Inflammatory macrophage (primary cell): ENCODE measurements at places on chromosomes 11 and 22.

DNA sequence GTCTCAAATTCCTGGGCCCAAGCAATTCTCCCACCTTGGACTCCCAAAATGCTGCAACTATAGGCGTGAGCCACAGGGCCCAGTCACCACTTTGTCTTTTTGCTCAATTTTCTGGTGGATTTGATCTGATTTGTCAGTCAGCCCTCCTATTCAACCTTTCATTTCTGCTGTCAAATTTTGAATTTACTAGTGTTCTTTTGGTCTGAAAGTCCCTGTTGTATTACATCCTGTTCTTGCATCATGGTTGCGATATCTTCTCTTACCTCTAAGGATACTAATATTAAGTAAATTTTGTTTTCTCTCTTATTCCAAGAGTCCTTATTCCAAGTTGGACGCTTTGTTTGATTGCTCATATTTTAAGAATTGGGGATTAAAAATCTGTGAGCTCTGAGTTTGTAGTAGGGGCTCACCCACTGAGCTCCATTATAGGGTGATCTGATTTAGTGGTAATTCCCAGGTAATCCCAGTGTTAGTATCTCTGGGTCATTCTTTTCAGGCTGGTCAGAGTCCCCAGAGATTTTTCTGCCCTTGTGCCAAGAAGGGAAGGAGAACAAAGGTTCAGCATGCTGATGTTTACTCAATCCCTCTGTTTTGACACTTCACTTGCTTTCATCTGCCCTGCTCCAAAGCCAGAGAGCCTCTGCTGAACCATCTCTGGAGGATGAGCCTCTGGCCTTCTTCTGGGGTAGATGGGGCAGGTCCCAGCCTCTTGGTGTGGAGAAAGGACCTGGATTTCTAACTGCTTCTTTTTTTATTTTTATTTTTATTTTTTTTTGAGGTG is 10.0 kb downstream of the UPB1 start:
- peak; percentile 18 for DNase-seq

DNA sequence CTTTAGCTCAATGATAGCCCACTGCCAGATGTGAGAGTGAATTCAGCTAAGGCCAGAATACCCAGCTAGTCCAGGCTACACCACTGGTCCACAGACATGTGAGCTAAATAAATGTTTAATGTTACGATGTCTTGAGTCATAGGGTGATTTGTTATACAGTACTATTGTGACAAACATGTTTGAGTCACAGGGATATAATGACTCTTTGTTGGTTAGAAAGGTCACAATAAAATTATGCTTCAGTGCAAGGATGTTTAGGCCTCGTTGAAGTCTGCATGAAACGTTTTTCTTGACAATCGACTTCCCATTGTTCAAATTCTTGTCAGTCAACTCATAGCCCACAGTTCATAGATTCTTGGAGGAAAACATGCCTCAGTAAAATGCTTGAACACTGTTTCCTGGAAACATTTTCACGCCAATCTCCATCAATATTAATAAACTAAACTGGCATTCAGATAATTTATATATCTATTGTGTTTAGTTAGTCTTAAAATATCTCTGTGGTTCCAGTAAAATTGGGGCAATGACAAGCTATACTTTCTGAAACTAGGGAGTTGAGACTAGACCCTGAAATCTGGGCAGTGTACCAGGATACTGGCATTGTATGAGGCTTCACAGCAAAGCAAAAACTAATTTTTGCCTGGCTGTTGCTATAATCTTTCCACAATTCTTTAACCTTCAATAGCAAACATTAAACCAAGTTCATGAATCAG is 650.8 kb upstream of the KIRREL3 start:
- DNase-seq = no peak

- DNase-seq = no peak
These were observed 780 bp upstream of the ALDH3B2 start for GRCh38 chr11:67675058-67675747.

DNA sequence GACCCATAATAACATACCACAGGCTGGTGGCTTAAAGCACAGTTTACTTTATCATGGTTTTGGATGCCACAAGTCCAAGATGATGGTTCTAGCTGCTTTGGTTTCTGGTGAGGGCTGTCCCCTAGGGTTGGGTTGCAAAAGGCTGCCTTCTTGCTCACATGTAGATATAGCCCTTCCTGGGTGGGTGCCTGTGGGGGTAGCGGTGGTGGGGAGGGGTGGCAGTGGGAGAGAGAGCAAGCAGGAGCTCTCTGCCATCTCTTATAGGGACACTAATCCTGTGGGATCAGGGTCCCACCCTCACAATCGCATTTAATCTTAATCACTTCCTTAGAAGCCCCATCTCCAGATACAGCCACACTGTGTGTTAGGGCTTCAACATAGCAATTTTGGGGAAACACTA is 245.0 kb downstream of the TBC1D22A start:
- DNase-seq = no peak

DNA sequence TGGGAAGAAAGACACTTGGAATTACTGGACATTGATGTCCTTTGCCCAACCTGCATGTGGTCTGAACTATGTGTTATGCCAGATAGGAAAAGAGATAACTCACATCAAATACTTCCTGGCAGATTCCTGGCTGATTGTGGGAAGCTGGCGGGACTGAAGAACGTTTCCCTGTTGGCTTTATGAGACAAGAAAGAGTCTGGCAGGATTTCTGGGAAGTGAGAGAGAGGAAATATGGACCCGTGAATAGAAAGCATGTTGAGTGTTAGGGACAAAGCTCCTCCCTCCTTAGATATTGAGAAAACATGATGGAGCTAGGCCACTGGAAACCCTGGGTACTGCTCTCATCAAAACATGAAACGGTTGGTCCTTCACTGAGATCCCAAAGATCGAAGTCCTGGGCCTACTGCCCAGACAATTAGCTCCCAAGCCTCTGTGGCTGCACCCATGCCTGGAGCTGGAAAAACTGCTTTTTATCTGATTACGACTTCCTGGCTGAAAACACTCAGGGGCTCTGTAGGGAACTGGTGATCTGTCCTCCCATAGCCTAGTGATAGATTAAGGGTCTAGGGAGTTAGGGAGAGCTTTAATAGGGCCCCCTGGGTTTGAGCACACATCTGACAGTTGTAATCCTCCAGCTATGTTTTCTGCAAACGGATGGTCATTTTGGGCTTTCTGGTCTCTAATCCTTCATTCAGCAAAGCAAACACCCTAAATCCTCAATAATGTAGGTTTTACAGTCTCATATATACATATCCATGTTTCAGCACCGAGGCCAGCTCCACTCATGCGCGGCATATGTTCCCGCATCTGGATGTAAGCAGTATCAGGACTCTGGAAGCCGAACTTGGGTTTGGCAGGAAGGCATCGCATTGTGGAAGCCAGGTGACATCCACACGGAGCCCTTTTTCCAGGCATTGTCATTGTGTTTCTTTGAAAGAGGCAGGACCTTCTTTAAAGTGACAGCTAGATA is 6.1 kb upstream of the B3GAT1 start:
- DNase-seq = no peak

DNA sequence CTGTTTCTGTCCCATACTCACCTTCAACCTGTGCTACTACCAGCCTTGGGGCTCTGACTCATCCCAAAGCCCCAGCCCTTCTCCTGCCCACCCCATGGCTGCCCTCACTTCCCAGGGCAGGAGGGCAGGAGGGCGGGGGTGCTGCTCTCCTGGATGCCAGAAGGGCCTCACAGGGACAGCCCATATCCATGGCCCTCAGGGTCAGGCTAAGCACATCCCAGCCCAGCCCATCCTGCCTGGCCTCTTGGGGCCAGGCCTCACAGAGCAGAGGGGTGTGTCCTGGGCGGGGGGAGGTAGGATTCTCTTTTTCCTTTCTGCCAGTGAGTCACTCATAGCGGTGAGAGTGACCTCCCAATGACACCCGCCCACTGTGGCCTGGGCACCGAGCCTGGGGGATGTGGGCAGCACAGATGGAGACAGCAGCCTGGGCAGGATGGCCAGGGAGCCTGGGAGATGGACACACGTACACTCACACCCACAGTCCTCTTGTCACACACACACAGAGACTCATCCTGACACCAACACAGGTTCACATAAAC is 2.4 kb downstream of the LTBP3 start:
- DNase-seq = peak; percentile 60

DNA sequence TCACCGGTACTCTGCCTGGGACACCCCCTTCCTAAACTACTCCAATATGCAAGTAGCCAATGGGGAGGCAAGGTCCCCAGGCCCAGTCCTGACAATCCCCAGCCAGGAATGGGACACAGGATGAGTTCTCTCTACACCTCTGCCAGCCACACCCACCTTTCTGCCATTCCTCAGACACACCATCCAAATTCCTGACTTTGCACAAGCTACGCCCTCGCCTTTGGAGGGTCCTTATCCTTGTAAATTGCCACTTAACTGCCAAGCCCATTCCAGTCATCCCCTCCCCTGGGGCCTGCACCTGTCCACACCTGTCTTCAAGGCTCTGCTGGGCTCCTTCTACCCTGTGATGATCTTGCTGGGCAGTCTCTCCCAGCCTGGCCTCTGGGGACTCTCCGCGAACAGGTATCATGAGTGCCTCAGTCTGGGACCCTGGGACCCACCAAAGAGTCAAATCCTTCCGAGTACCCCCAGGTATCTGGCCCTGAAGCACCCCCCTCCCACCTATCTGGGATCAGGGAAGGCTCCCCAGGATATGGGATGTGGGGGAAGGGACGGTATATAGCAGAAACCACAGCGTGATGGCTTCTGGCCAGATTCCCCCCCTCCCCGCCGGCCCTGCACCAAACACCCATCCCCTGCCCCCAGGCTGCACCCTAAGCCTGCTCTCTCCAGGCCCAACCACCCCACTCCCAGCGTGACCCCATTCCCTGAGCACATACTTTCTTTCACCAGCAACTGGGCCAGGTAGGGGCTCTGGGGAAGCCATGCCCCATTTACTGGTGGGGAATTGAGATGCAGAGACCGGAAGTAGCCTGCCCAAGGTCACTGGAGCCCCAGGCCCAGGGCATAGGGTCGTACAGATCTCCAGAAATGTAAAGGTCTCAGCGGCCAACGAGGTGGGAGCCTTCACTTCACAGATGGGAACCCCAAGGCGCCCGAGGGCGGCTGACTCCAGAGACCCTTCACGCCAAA is 806 bp downstream of the ARAP1 start:
- DNase-seq = no peak

- no peak for DNase-seq
These were observed 847.4 kb downstream of the NTM start for GRCh38 chr11:132217856-132218255.

- no peak for DNase-seq
These were observed 49.7 kb downstream of the RTL6 start for GRCh38 chr22:44448271-44448830.

DNA sequence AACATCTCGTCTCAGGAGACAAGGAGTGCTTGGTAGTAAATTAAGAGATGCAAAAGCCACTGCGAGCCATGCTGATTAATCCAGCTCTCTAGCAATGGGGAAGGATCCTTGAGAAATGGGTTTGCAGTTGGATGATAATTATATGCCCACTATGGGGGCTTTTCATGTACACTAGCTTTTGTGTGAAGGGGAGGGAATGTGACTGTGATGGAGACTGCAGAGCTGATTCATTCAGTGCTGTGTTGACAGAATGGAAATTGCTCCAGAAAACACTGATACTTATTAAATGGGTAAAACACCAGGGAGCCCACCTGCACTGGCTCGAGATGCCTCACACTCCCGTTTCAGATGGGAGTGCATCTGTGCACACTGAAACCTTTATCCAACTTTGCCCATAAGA is 37.0 kb upstream of the KIRREL3 start:
- no peak for DNase-seq

GRCh38 chr11:59010708-59011107 is 71.4 kb downstream of the GLYATL1 start:
- DNase-seq = peak; percentile 37

DNA sequence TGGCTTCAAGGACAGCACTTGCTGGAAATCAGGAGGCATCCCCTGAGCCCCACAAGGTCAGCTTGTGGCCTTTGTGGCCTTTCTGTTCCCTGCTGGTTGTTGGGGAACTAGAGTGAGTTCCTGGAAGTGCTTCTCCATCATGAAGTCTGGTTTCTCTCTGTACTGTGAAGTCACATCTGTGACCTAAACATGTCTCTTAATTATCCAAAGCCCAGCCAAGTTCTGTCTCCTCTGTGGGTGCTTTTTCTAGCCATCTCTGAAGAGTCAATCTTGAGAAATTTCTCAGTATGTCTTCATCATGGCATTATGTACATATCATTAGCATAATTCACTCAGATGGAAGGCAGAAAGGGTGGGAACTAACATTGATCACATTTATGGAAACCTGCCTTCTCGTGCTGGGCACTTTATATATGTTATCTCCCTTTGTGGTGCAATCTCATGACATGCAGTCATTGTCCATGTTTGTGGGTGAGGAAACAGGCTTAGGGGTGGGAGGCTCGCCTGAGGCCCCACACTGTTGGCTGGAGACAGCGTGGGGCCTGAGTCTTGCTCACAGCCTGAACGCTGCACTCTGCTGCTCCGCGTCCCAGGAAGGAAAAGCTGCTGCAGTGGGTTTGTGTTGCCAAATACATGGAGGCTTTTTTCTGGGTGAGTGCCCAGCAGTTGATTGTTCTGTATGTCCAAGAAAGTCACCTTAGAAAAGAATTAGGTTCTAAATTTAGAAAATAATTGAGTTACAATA is 24.6 kb downstream of the IGHMBP2 start:
- peak; percentile 73 for DNase-seq

GRCh38 chr11:6472934-6473333 is 807 bp downstream of the TRIM3 start:
- no peak for DNase-seq

DNA sequence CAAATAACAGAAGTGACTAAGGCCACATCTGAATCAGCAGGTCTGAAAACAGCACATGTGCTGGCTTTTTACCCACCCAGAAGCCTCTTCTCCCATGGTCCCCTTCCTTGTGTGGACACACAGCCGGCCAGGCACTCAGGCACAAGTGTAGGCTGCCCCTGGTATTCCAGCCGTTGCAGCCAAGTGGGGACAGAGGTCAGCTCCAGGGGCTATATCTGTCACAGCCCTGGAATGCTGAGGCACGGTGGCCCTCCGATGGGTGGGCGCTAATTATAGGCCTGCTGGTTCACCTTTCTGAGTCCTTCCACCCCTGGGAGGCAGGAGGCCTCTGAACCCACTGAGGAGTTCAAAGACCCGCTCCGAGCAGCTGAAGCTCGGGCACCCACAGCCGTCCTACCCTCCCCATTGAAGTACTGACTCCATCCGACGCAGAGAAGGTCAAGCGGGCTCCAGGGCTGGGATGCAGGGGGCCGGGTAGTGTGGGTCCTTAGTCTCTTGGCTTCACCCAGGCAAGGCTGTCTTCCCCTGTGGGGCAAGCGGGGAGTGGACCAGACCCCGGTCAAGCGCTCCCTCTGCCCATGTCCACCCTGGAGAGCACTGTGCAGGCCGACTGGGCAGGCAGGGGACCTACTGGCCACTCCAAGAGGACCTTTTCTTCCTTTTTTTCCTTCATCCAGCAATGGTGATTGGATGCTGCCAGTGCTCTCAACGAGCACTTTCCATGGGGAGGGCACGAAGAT is 14.3 kb downstream of the FGF3 start:
- DNase-seq = no peak

DNA sequence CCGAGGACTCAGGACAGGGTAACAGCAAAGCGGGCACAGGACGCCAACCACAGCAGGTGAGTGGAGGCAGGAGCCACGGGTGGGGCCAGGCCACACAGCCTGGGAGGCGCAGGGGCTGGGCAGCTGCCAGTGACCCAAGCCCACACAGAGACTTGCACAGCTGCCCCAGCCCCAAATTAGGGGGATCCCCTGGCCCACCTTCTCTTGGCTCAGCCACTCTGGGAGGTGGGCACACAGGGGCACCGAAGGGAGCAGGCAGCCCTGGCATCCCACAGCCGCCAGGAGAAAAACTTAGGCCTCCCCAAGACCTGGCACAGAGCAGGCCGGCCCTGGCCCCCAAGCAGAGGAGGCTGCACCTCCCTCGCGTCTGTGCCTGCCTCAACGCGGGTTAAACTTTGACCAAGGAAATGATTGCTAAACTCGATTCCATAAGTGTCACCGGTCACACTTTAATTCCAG is at the start of gene SLC22A12:
SLC22A12 (plus strand) TSS at position 458 of the 459 bp plus-strand sequence. CDS start 337 bp downstream, outside the sequence.
- DNase-seq = no peak

- no peak for DNase-seq
These were observed 33.7 kb downstream of the EXPH5 start for GRCh38 chr11:108559904-108560303.
